ENCODE measurements at places on chromosomes 2 and 18. TPM values are rescaled to one million over a fixed set of nuclear protein-coding genes. Genes with fewer than 3 reads are reported as not detected.

DSG2 gene
- 9.9 TPM for total RNA-seq

CNDP1 gene
- total RNA-seq = not detected

DNA sequence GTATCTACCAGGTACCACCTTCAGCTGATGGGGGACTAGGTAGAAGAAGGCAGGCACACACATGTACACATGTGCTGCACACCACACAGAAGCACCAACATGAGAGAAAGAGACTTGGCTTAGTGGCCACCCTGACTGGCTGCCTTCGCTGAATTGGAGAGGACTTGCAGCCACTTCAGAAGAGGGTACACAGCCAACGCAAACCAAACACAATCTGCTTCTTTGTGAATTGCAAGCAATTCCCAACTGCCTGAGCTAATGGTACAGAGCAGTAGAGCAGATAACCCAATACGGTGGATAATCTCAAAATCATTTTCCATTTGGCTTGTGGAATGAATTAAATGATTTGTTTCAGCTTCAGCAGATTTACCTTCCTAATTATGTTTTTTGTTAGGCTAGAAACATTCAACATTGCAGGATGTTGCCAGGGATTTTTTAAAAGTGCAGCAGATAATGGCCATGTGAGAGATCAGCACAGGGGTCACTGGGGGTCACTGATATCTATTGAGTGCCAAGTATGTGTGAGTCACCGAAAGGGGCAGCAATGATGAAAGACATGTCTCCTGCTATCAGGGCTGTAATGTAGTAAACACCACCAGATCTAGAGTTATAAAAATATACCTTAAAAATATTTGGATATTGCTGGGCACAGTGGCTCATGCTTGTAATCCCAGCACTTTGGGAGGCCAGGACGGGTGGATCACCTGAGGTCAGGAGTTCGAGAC lies 652.6 kb downstream of the BCL11A start:
- DNase-seq = no peak

- DNase-seq = no peak
These were observed 134.4 kb upstream of the ST6GAL2 start for GRCh38 chr2:107020392-107020791.

DNA sequence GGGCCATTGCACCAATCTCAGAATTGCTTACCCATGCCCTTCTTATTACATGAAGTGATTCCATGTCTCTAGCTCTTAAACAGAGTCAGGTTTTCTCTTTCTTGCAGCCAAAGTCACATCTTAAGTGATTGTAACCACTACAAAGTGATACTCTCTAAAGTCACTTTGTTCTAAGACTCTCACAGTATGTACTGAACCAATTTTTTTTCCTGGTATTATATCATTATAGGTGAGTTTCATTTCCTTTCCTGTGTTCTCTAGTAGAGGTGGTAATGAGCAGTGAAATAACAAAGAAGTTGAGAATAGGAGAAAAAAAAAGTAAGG lies 66.3 kb upstream of the DARS1 start:
- DNase-seq = no peak

DNA sequence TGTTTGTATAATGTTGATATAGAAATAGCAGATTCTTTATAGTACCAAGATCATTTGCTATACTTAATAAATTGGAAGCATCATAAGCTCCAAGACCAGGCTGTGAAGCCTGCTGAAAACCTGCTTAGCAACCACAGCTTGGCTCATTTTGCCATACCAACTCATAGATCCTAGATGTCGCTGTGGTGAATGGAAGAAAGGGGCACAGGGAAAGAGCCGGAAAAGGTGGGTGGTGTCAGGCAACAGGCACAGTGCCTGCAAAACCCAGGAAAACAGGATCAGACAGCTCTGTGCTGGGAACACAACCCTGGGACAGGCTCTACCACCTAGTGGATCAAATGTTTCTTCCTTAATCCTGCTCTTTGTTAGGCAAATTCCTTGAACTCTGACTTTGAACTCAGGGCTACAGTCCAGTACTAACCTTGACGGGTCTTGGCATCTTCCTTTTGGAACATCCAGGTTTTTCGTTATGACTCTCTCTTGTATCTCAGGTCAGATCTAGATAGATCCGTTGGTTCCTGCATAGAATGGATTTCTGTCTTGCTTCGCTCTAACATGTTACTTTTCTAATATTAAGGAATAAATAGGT lies 31.6 kb downstream of the TWSG1 start:
- DNase-seq = no peak

GRCh38 chr2:7133521-7133920 lies 216.3 kb downstream of the RNF144A start:
- no peak for DNase-seq

GRCh38 chr2:20356042-20356441 lies 5.4 kb upstream of the PUM2 start:
- DNase-seq = no peak

- DNase-seq = no peak
These were observed 157.9 kb upstream of the TTC39C start for GRCh38 chr18:23856466-23857163.

GRCh38 chr2:67465623-67466022 lies 68.5 kb downstream of the ETAA1 start:
- DNase-seq = no peak

- no peak for DNase-seq
These were observed 185.7 kb downstream of the FAM210A start for GRCh38 chr18:13540477-13541182.

DNA sequence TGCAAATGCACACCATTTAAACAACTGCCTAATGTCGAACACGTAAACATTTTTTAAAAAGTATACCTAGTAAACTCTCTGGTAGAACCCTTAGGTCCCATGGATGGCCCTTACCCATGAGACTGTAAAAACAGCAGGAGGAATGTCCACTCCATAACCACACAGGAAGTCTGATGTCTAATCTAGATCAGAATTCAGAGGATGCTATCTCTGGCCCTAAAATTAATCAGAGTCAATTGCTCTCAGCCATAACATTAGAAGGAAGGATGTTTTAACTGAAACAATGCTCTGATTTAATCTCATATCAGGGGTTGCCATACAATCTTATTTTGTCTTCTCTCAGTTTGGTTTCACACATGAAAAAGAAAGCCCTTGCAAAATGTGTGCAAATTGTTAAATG lies 416.3 kb upstream of the PIK3C3 start:
- DNase-seq = no peak

DNA sequence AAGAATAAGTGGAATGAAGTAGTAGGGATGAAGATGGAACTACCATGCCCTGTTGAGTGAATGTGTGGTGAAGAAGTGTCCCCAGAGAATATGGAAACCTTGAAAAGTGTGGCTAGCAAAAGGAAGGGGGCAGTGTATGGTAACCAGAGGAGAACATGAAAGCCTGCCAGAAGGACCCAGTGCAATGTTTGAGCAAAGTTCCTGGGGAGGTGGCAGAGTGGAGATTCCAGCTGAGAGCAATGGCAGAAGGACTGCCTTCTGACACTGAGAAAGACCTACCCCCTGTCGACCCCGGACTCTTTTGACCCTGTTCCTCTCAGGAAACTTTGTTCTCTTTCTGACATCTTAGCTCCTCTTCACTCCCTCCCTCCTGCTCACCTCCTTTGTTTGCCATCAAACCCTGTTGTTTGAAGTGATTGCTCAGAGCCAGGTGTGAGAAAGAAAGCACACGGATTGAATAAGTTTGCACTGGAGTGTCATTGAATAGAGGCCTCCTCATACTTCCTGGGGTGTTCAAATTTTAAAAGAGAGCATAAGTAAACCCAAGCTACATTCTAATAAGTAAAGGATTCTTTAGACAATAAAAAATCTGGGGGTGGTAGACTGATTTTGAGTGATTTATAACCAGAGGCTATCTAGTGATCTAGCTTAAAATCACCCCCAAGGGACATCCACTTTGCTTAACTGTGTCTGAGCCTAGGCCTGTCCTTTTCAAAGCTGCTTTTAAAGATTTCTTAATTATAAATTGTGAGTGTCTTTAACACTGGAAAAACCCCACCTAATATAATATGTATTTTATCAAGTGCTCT lies 57.1 kb downstream of the TRIB2 start:
- DNase-seq = no peak

Measured in esophagus squamous epithelium (tissue), 5 donors.